COLO829 (cell line): ENCODE measurements at places on chromosomes 4 and X.

GRCh38 chrX:116667346-116668134 lies 204.8 kb upstream of the CT83 start:
- no peak for DNase-seq

GRCh38 chr4:79874197-79874596 lies 198.8 kb downstream of the ANTXR2 start:
- no peak for DNase-seq

- no peak for DNase-seq
Measured at GRCh38 chr4:56082829-56083228, 134.1 kb downstream of the CEP135 start.

GRCh38 chr4:8344377-8344776 lies 74.8 kb downstream of the HTRA3 start:
- DNase-seq, result no peak

- DNase-seq, result no peak
Measured at GRCh38 chrX:155673338-155673737, 60.6 kb upstream of the TMLHE start.

DNA sequence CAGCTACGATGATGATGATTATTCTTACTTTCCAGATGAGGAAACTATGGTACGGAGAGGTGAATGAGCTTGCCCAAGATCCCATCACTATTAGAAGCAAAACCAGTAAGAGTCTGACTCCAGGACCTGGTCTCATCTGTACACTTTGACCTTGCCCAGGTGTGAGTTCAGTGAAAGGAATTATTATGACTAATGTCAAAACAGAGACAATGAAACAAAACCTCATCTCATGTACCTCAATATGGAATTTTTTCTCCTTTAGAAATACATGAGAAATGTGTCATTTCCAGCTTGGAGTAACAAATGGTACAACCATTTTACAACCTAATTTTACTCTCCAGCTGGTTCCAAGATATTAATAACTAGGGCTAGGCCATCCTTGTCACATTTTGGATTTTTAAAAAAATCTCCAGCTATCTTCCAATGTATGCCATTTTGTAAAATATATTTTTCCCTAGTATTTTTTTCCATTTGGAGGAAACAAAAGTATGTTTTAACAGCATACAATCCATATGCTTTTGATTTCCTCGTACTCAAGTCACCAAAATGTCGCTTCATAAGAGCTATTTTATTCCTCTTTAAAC lies 213.8 kb downstream of the PTTG2 start:
- no peak for DNase-seq

GRCh38 chr4:60822986-60823385 lies 377.1 kb upstream of the ADGRL3 start:
- no peak for DNase-seq

GRCh38 chr4:82248903-82249632 lies 124.7 kb downstream of the HNRNPD start:
- no peak for DNase-seq

GRCh38 chr4:146470604-146471003 lies 51.1 kb downstream of the SLC10A7 start:
- no peak for DNase-seq

DNA sequence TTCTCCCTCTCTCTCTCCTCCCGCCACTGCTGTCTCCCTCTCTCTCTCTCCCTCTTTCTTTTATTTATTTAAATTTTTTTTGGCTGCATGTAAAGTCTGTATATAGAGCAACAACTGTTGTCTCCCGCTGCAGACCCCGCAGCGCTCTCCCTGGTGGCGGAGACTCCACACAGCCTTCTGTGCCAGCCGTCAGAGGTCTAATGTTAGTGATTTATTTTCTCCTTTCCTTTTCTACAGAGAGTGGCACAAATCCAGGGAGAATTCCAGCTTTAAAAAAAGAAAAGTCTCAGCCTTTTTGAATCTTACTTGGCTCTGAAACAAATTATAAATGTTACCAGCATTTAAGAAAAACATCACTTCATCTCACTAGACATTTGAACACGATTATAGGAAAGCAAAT lies 106.2 kb downstream of the FAM9B start:
- no peak for DNase-seq

- no peak for DNase-seq
Measured at GRCh38 chr4:68272380-68272779, 26.9 kb upstream of the TMPRSS11B start.

- no peak for DNase-seq
Measured at GRCh38 chr4:152990471-152991131, 54.5 kb downstream of the FHDC1 start.
